ENCODE measurements at places on chromosomes 3 and 15.

DNA sequence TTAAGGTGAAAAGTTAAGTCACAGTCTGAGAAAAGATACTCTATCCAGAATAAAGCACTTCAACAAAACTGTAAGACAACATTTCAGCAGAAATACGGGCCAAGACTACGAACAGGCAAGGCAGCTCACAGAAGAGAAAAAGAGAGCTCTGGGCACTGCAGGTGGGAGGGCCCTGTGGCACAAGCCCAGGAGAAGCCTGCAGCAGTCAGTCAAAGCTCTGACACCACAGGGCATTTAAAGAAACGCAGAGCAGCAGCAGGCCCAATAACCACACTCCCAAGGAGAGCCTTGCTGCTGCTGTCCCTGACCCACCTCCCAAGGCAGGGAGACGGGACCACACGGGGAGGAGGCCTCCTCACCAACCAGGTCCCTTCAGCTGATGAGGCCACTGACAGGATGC, 19.2 kb downstream of the CHSY1 start:
- DNase-seq = no peak

- no peak for DNase-seq
Observed at GRCh38 chr3:135567223-135567622, 398.3 kb upstream of the PPP2R3A start.

DNA sequence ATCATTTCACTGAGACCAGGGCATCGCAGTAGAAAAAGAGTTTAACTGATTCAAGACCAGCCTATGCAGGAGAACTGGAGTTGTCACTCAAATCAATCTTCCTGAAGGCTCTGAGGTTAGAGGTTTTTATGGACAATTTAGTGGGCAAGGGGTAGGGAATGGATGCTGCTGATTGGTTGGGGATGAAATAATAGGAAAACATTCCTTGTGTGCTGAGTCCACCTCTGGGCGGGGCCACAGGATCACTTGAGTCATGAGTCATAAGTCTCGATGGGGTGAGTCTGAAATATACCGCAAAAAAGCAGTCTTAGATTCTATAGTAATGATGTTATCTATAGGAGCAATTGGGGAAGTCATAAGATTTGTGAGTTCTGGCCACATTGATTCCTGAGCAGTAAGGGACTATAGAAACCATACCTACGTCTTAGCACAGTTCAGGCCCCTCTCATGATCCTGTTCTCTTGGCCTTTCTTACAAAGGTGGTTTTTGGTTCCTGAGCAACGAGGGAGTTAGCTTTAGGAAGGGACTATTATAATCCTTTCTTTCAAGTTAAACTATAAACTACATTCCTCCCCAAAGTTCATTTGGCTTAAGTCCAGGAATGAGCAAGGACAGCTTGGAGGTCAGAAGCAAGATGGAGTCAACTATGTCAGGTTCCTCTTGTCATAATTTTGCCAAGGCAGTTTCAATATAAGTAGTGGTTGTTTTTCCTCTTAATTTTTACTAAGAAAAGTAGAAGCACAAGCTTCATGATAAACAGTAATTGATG, 2.7 kb upstream of the OPA1 start:
- no peak for DNase-seq

DNA sequence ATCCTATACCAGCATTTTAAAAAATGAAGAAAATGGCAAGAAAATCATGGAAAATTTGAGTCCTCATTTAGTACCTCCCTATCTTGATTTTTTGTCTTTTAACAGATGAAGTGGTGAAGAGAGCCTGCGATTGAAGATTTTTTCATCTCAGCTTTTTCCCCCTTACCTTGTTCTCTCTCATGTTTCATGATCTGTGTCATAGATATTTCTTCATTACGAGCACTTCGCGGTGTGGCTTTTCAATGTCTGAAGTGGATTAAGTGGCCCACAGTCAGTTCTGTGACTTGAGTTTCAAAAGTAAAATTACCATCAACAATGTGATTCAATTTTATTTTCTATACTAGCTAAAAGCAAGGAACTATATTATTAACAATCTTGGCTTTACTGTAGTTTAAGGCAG, 147.2 kb downstream of the FNDC3B start:
- no peak for DNase-seq

- DNase-seq = no peak
Observed at GRCh38 chr3:147383617-147384016, 22.7 kb downstream of the ZIC4 start.

DNA sequence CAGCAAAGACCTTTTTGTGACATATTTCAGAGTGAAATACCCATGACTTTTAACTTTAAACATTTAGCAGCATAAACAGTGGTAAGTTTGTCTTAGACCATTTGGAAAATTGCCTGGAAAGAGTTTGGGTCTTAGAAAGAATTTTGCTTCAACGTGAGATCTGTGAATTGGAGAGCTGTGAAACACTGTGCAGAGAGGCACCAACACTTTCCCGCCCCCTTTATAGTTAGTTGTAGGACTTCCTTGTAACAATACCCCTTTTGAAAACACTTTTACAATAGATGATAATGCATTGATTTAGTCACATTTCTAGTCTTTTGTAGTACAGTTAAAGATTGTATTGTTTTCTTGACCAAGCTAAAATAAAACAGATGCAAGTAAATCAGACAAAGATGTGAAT, 43.5 kb upstream of the MBNL1 start:
- DNase-seq = no peak

GRCh38 chr15:68541743-68542142, 37.0 kb upstream of the CORO2B start:
- DNase-seq = no peak

GRCh38 chr15:72599855-72600464, 54.5 kb upstream of the GOLGA6B start:
- no peak for DNase-seq

DNA sequence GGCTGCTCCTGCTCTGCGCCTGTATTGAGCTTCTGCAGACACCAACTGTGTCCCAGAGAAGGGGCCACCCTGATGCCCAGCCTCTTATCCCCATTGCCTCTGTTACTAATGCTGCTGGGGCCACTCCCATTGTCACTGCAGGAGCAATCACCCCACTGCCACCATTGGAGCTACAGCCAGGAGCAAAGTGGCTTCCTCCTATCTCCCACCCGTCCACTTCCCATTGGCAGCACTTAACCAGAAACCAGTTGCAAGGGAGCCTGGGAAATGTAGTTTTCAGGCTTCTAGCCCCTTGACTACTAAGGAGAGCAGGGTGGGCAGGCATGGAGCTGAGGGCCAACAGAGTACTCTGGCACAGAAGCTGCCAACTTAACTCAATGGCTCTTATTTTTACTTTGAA, 55.9 kb upstream of the KLF13 start:
- DNase-seq = no peak

Measured in activated naive CD8-positive, alpha-beta T cell treated with anti-CD3 and anti-CD28 coated beads, Interleukin-2, amount 50 U/mL, for 16 hours (primary cell).